ENCODE measurements at places on chromosomes 6 and 20.
A peak's percentile ranks its signal among the peaks of the same experiment; 100 is the strongest.

DNA sequence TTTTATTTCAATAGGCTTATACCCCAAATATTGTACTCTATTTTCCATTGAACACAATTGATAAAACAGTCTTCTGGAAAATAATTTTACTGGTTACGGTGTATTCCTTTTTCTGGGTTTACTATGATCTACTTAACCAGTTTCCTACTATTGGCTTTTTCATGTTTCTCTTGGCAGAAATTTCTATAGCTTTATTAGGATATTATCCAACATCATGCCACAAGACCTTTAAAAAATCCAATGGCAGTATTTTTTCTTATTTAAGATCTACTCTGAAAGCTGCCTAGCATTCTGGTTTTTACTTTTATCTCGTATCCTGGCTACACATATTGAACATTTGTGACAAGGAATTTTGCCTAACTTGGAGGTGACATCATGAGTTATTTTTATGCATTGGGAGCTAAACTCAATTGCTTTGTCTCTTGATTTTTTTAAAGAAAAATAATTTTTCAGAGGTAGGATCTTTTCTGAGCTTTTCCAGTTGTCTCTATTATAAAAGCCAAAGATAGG is 45.5 kb downstream of the SLC9A8 start:
- DNase-seq: no peak

DNA sequence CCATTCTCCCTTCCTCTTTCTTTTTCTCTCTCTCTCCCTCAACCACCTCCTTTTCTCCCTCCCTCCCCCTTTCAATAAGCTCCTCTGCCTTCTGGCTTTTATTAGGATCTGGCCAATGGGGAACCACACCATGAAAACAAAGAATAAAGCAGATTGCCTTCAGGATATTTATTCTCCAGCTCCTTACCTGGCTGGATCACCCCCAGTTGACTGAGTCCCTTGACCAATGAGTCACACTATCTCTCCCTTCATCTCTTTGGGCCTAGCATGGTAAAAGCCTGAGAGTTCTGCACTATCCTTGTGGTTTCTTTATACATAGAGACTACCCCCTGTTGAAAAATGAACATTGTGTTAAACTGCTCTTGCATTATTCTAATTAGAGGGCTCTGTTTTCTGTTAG is 476.8 kb downstream of the EPHA7 start:
- no peak for DNase-seq

DNA sequence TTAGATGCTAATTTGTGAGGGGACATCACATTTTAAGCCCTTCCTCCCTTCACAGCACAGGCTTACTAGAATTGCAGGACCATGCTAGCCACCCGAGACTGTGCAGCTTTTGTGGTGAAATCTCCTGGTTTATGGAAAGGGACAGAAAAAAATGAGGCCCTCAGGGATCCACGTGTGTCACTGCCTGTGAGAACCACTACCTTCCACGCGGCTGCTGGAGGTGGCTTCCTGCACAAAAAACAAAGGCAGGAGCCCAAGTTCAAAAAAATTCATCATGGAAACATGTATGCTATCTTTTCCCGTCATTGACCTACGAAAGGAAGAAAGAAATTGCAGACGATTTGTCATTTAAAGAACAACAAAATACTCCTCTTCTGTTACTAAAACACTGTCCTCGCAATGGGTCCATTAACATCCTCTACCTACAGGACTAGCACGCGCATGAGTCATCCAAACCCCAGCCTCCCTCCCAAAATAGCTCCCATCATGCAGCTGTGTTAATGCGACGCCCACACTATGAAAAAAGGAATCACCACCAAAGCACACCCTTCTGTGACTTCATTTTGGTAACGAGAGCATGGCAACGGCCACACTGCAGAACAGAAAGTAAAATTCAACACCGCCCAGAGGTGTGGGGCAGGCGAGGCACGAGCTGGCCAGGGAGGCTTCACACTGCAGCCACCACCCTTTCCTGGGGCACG is 45.7 kb downstream of the RAMACL start:
- no peak for DNase-seq

- DNase-seq: peak; percentile 85
Measured at GRCh38 chr20:50655311-50655880, 35.9 kb downstream of the RIPOR3 start.

DNA sequence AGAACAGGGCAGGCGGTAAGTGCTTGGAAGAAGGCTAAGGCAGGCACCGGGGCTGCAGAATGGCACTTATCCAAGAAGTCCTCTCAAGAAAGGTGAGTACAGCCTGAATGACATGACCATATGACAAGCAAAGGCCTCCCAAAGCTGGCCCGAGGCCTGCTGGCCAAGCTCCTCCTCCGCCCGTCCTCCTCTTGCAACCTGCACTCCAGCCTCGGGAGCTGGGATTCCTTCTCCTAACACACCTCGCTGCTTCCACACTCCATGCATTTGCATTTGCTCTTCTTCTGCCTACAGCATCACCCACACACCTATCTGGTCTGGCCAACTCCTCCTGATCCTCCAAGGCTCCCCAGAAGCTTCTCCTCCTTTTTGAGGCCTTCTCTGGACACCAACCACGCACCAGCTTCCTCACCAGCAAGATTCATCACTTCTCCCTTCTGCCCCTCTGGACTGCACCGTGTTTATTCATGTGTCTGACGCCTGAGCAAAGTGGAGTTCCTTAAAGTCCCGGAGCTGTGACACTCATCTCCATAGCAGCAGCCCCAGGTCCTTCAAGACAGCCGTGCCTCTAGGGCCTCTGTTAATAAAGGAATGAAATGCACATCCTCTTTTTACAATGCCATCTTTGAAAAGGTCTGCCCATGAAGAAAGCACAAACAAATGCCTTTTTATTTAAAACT is 32.3 kb downstream of the CNKSR3 start:
- no peak for DNase-seq

DNA sequence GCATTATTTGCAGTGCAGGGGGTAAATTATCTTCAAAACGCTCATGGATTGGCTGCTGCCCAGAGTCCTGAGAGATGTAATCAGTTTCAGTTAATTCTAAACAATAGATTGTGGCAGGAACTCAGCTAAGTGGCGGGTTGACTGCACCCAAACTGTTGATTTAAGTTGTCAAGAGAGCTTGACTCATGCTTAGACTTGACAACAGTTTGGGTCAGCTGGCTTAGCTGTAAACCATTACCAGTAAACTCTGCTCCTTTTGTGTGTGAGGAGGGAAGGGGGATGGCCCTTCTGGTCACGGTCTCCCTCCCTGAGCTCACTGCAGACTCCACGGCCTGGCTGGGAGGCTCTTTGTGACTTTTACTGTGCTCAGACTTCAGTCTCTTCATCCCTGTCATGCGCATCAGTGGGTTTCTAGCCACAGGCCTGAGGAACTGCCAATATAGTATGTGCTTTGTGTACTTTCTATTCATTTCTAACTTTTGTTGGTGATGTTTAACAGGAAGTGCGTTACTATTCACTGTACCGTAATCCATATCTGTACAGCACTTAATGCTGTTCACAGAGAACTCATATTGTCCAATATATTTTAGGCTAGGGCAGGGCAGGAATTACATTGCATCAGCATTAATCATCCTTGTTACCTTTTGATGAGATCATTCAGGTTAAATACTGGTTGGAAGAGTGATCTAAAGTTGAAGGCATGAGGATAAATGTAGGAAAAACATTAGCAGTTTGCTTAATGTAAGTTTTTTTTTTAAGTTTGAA is 488.3 kb downstream of the CDKAL1 start:
- no peak for DNase-seq

- DNase-seq: peak; percentile 13
Measured at GRCh38 chr6:73832313-73832712, 136.3 kb downstream of the CD109 start.

- no peak for DNase-seq
Measured at GRCh38 chr6:20540683-20541082, 6.4 kb downstream of the CDKAL1 start.

GRCh38 chr6:4059115-4059777 is 19.7 kb downstream of the FAM217A start:
- DNase-seq: peak; percentile 67

DNA sequence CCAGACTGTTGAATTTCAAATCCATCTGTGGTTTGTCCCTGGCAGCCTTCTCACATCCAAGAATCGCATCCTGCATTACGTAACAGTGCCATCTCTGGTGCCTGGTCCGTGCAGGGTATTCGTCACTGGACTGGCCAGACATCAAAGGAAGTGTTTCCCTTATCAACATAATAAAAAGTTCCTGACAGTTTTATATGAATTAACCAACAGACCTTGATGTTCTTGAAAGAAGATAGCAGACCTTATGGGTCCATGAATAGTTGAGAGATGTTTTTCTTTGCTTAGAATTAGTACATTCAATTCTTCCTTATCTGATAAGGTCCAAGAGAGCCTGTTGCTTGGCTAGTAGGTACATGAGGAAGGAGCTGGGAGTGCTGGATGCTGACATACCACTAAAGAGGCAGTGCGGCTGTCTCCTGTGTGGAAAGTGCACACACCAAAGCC is 77.6 kb downstream of the PHACTR2 start:
- no peak for DNase-seq

DNA sequence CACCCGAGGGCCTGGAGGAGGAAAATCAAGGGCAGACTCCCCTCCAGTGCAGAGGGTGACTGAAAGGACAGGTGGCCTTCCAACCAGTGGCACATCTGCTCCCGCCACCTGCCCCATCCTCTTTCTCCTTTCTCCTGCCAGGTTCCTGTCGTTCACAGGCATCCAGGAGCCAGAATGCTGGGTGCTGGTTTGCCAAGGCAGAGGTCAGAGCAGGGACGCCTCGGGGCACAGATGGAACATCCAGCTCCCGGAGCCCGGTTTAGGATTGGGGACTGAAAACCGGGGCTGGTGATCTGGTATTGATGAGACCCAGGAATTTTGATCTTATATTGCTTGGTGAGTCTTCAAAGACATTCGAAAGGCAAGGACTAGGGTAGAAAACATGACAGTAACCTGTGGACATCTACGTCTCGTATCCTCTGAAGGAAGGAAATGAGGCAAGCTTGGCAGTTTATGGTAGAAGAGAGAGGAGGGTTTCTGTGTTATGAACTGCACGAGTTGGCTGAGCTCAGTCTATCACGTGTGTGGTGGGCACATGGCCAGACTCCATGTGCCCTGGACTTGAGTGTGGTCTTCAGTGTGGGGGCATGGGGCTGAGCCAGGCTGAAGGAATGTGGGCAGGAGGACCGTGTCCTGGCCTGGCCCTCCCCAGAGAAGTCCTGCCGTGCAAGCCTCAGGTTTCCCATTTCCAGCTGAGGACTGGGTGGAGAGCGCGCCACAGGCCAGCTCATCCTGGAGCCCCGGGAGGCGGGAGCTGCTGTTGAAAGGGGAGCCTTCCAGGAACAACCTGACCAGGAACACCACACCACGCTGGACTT is 74.2 kb downstream of the IRF4 start:
- no peak for DNase-seq

DNA sequence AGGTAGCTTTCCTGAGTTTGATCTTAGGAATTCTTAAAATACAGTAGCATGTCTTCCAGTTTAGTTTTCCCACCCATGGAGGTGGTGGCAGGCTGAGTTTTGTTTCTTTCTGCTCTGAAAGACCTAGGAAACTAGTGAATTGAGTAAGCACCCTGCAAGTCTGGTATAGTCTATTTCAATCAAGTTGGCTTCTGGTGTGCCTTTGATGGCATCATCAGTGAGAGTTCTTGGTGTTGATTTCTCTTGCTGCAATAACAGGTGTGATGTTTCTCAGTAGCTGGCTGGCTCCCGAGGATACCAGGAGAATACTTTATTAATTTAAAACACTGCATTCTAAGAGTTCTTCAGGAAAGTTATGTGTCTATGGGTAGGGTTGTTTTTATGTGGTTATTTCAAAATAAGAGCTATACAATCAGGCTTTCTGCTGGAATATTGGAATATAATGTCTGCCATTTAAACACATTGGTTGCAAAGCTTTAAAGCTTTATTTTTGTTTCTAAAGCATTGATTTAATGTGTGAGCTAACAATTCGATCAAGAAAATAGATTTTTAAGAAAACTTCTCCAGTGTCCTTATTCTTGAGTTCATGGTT is 19.0 kb downstream of the VAPB start:
- no peak for DNase-seq

GRCh38 chr20:34709831-34710567 is 5.9 kb downstream of the TP53INP2 start:
- no peak for DNase-seq

- DNase-seq: no peak
Measured at GRCh38 chr6:11219400-11219834, 13.1 kb downstream of the NEDD9 start.

DNA sequence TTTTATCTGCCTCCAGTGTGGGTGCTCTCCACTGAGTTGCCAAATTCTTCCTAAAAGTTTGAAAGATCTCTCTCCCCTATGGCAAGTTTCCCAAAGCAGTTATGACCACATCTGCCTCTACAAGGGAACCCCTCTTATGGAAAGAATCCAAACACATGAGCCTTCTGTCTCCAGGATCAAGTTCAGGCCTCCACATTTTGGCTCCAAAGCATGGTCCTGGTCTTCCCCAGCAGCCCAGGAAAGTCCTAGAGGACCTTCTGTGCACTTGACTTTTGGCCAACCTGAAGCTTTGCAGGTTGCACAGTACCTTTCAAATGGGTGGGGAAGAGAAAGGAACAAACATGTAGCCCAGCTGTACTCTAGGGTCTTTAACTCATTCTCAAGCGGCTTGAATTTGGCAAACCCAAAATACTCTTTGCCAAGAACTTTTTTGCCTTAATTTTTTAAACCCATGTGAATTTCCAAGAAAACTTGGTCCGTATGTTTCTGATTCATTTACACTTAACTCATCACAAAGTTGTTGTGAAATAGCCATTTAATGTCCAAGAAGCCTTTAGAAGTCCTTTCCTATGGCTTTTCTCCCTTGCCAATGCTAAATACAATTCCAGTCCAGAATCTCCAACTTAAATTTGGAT is 240.1 kb upstream of the TBX18 start:
- DNase-seq: no peak

GRCh38 chr6:158198461-158198860 is 30.3 kb downstream of the GTF2H5 start:
- no peak for DNase-seq

DNA sequence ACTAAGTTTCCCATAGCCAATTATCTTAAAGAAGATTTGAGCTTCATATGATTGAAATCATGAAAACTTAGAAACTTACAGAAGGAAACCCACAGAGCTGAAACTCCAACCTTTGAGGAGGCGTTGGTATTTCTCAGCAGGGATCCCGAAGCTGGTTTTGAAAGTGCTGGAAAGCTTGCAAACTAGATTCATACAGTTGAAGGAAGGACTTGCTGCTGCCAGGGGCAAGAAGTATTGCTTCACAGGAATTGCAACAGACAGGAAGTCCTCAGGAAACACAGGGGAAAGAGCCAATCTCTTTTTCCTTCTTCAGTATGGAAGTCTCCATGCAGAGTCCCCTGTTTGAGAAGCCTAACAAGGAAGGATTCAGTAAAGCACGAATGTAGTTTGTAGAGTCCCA is 419.7 kb downstream of the CD109 start:
- no peak for DNase-seq
